Left ventricle myocardium inferior (tissue), 1 donor: ENCODE measurements at places on chromosomes 3 and 15.

DNA sequence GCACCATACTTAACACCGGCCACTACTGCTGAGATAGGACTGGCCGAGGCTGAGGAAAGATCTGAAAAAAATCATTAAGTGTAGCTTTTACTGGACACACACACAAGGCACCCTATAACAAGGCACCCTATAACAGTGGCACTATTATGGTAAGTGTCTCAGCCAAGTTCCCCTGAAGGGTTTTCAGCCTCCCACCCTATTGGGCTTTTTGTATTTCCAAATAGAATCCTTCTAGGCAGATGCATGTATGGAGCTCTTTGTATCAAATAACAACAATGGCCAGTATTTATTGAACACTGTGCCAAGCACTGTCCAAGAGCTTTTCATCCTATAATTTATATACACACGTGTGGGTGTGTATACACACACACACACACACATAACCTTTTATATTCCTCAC, 6.7 kb upstream of the DNAJA4 start:
- no peak for DNase-seq

DNA sequence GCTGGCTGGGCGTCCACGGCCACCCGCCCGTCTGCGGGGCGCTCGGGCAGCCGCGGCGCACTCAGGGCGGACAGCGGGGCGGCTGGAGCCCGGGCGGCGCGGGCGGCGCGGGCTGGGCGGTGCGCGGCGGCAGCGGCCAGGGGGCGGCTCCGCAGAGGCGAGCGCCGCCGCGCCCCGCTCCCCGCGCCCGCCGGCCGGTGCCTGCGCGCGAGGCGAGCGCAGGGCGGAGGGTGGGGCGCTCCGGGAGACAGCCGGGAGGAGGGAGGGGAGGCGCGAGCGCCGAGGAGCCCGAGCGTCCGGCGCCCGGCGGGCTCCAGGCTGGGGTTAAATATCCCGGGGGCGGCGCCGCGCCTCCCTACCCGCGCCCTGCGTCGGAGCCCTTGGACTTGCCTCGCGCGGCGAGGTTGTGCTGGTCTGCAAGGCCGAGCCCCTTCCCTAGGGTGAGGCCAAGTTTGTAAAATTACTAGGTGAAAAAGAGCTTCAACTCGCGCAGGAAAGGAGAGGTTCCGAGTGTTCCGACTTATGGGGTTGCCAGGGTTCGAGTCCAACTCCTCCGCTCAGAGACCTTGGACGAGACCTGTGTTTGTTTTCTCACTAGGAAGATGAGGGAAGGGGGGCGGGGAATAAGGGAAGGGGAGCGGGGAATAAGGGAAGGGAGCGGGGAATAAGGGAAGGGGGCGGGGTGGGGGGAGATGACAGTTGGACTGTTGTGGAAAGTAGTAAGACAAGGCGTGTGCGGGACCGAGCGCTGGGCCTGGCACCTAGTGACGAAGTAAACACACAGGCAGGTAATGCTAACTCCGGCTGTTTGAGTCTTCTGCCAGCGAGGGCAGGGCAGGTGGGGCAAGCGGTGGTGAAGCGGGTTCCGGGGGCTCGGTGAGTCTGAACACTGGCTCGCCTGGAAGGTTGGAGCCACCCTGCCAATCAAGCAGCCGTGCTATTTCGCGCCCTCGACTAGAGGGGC, at the start of gene TNFAIP8L3:
Gene TNFAIP8L3, minus strand, starts transcription at position 301 of the 964 bp plus-strand sequence. CDS start 311 bp downstream, outside the sequence.
- peak; percentile 29 for DNase-seq

GRCh38 chr15:100613208-100613607, 10.8 kb downstream of the ASB7 start:
- no peak for DNase-seq

- no peak for DNase-seq
These were observed 30.4 kb downstream of the SLC51A start for GRCh38 chr3:196246612-196247308.

DNA sequence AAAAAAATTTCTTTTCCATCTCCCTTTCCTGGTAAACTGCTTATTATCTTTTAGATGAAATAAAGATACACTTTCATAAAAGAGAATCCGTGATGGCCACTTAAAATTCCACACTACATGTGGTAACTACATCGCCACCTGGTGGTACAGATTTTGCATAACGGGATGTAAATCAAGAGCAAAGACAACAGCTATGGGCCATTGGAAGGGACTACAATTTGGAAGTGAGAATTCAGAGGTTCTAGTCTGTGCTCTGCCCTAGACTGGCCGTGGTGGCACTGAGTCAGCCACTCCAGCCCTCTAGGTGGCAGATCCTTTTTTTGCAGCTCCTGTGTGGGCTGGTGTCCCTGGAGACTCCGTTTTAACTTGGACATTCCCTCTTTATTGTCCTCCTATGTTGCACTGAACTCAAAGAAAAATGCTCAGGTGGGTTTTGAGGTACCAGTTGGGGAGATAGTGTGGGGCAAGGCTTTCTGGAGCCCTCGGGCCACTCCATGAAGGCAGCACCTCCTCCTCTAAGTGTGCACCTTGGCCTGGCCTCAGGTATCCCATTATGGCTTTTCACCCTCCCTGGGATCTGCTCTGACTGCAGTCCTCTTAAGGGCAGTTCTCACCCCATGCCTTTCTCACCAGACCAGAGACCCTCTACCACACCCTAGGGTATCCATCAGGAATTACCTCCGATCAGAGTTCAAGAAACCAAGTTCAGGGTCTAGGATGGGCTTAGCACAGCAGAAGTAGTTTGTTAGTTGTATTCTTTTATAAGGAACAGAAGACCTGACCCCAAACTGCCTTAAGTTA, 54.9 kb downstream of the SPSB4 start:
- DNase-seq: no peak

DNA sequence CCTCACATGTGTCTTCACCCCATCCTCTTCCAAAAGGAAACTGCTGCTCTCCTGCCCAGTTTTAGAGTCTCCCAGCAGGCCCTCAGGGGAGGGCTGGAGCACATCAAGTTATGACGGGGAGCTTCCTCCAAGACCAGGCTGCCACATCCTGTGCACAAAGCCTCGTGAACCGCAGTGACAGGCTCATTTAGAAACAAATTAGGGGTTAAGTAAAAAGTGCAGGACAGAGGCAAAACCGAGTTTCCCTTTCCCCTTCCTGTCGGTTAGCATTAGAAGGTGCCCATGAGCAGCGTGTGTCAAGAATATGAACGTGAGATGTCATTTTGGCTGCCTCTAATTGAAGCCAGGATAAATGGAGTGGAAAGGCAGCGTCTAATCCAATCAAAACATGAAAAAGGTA, 199.7 kb downstream of the ARRDC4 start:
- no peak for DNase-seq

- no peak for DNase-seq
These were observed 50.4 kb upstream of the CTNNB1 start for GRCh38 chr3:41148901-41149300.

DNA sequence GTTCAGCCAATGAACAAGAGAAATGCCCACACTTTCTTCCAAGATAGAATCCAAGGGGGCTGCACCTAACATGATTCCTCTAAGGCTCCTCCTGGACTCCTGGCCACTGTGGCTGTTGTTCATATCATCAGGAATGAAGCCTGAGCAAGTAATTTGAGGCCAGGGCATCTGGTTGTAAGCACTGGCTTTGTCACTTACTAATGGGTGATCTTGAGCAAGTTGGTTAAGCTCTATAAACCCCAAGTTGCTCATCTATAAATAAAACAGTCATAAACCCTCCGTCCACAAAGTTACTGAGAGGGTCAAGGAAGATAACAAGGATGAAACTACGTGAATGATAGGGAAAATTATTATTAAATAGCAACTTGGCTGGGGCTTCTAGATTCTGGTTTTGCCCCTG, 58.3 kb downstream of the CDC25A start:
- DNase-seq: no peak

GRCh38 chr3:101141135-101141534, 147.9 kb upstream of the ABI3BP start:
- DNase-seq: no peak

GRCh38 chr3:45029661-45030060, 3.6 kb downstream of the CLEC3B start:
- DNase-seq: no peak

GRCh38 chr15:65362491-65362890, 15.3 kb downstream of the IGDCC3 start:
- DNase-seq: no peak

- peak; percentile 32 for DNase-seq
These were observed 206.0 kb downstream of the THRB start for GRCh38 chr3:24288496-24289236.

DNA sequence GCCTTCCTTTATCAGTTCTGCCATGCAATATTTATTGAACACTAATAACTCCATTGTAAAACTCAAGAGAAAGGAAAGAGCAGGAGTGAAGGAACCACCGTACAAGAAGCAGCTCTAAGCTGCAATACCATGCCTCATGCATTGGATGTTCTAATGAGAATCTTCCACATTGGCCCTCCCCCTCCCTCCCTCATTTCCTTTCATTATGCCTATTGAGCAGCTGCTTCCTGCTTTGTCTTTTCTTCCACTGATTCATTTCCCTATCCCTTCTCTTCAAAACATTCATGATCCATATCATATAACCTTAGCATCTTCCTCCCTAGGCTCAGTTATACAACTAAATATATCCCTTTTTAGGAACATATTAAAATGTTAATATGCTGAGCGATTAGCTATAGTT, 698.7 kb upstream of the GOLIM4 start:
- DNase-seq: no peak

- DNase-seq: no peak
These were observed 21.2 kb downstream of the GCSAM start for GRCh38 chr3:112111785-112112402.

GRCh38 chr15:84953726-84954125, 27.9 kb upstream of the PDE8A start:
- DNase-seq: no peak

DNA sequence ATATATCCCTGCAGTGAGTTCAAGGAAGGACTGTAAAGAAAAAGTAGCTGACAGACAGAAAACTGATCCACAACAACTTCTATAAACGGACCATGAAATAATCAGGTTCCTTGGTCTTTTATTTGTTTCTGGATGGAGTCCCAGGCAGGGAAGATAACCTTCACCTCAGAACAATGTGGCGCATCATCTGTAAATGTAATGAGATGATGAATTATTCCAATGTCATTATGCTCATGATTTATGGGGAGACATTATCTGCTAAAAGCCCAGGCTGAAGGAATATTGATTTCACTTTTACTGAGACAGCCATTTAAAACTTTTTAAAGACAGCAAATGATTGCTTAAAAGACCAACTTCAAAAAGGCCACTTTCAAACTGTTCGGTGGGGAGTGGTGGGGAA, 354.9 kb upstream of the ADAMTS9 start:
- no peak for DNase-seq
